Activated CD4-positive, alpha-beta T cell treated with anti-CD3 and anti-CD28 coated beads, Interleukin-2, Interleukin-4, amounts not matched to agents 100 ng/mL and 50 ng/mL, durations not matched to agents 16 hours and 8 hours (primary cell): ENCODE measurements at places on chromosomes 5 and 9.

- no peak for DNase-seq
Measured at GRCh38 chr5:134447815-134448520, 36.3 kb upstream of the CDKN2AIPNL start.

DNA sequence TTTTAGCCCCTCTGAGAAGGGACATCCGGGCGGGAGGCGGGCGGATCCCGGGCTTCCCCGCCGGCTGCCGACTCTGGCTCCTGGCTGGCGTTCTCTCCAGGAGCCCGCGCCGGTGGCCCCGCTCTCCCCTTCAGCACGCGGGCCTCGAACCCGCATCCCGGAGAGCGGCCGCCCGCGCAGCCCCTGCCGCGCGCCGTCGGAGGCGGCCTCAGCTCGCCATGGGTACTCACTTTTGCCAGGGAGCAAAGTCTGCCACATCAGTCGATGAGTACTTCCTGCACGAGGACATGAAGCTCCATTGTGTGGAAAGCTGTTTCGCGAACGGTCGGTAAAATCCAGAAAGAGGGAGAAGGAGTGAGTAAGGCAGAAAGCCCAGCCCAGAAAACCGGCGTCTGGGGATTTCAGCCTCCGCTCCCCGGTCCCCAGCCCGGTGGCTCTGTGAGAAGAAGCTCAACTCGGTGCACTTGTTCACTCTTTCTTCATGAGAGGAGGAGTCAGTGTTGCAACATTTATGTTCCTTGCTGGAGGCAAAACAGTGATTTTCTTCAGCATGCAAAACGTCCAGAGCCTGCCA is at the start of gene PRLR:
PRLR (minus strand) TSS at position 450 of the 574 bp plus-strand sequence. CDS start 140,867 bp downstream, outside the sequence.
- DNase-seq: no peak

DNA sequence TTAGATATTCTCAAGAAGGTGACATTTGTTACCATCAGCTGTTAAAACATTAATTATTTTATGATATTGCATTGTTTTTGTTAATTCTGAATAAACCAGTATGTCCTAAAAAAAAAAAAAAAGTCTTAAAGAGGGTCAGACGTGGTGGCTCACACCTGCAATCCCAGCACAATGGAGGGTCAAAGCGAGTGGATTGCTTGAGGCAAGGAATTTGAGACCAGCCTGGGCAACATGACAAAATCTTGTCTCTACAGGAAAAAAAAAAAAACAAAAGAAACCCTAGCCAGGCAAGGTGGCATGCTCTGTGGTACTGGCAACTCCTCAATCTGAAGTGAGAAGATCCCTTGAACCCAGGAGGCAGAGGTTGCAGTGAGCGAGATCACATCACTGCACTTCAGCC is 46.8 kb downstream of the CYLC2 start:
- no peak for DNase-seq

DNA sequence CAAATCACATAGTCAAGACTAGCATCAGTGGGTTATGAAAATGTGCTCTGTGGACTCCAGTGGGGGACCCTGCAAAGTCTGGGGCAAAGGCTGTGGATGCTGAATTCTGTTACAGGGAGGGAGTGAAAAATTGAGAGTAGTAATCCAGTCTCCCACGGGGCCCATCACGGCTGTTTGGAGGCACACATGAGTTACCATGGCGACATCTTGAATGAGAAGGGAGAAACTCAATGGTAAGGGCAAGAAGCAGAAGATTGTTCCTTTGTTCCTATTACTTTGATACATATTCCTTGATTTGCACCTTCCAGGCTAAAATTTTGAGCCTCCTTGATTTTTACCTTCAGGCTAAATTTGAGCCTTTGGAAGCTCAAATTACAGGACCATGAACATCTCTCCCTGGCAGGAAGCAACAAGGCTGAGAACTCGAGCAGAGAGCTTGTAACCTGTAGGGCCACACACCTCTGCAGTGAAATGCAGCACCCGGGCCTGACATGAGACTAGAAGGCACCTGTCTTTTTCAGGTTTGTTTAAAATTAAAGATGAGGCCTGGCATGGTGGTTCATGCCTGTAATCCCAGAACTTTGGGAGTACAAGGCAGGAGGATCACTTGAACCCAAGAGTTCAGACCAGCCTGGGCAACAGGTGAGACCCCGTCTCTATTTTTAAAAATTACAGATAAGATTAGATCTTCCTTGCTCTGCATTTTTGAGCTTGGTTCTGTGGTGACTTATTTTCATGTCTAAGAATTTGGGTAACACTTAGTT is 31.0 kb upstream of the ZFR start:
- no peak for DNase-seq

DNA sequence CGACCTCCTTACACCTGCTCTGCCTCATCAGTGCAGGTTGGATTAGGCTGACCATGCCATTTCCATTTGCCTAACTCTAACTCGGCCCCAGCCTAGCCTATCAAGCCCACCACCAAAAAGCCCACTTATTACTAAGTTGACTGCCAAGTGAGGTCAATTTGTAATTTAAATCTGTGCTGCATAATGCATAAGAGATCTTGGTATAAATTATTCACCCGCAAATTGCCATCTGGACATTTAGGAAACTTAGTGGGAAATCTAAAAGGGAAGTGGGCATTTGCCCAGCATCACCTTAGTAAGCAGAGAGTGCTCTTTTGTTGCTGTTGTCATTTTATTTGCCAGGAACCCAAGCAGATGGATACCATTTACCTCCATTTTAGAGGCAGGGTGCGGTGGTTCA is 143.0 kb downstream of the SPOCK1 start:
- no peak for DNase-seq

DNA sequence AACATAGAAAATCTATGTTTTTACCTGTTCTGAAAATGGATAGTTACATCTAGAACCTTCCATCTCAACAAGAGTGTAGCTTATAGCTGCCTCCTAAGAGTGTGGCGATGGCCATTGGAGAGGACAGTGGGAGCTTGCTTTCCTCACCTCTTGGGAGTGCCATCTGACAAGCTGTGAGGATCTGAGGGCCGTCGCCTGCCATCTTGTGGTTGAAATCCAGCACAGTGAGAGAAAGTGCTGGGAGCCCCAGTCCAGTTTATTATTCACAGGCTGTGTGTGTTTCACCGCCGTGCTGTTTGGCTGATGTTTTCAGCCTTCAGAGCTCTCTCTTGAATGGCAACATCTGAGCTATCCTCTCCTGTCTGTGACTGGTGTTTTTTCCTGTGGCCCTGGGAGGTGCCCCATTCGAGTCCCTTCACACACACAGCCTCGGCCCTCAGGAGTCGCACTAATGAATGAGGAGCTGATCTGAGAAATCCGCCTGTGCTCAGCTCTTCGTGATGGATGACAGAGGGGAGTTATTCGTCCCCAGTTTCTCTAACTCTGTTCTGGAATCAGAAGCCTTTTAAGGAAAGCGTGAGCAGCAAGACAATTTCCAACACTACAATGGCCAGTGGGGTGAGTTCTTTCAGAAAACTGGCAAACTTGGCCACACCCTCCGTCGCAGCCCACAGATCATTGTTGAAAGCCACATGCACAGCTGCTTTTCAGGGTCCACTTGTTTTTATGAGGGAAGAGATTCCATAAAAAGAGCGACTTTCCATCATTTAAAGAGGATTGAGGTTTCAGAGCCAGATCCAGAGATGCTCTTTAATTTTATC is 170.3 kb downstream of the PDZD2 start:
- DNase-seq: peak; percentile 6

DNA sequence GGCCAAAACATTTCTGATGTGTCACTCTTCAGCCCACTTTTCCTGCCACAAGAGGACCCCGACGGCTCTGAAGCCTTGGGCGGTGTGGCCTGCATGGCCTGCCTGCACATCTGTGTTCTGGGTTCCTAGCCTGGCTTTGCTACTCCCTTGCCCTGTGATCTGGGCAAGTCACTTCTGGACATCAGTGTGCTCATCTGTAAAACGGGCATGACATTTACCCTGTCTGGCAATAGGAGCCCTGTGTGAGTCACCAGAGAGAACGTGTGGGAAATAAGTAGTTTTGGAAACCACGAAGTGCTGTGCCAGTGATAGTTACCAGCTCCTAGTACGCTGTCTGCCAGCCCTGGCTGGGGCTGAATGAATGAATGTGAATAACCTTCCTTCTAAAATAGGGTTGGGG is 90.8 kb downstream of the MACROH2A1 start:
- DNase-seq: no peak

DNA sequence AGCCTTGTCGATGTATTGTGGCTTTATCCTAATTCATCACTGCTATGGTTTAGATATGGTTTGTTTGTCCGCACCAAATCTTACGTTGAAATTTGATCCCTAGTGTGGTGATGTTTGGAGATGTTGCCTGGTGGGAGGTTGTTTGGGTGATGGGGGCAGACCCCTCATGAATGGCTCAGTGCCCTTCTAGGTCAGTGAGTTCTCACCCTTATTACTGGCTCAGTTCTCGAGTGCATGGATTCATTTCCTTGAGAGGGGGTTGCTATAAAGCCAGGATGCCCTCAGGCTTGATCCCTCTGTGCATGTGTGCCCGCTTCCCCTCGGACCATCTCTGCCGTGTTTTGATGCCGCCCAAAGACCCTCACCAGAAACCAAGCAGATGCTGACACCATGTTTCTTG is 114.4 kb downstream of the CHSY3 start:
- no peak for DNase-seq

GRCh38 chr5:71887680-71888079 is 168.6 kb downstream of the CARTPT start:
- DNase-seq: peak; percentile 69

DNA sequence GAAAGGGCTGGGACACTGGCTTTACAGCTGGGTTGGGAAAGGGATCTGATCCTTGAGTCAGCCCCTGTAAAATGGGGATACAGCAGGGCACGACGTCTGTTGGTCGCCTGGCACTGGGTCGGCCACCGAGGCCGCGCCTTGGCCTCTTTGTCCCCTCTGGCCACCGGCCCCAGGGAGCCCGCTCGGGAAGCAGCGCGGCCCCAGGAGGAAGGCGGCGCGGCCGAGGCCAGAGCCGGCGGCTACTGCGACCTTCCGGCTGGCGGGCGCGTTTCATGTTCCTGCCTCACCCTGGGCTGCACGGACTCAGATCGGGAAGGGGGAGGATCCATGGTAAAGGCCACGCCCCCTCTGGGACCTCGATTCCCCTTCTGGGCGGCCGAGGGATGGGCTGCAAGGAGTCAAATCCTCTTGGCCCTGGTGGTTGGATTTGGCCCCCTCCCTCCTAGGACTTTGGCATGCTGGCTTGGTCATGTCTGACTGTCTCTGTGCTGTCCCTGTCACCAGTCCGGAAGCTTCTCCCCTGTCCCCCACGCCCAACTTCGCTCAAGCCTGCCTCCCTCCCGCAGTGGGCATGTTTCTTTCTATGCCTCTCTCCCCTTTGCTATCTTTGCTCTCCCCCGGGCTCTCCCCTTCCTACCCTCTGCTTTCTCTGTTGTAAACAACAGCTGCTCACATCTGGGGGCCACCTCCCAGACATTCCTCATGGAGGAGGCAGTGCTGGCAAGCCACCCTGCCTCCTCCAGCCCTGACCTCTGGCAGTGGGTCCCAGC is 25.8 kb downstream of the FPGS start:
- DNase-seq: no peak

DNA sequence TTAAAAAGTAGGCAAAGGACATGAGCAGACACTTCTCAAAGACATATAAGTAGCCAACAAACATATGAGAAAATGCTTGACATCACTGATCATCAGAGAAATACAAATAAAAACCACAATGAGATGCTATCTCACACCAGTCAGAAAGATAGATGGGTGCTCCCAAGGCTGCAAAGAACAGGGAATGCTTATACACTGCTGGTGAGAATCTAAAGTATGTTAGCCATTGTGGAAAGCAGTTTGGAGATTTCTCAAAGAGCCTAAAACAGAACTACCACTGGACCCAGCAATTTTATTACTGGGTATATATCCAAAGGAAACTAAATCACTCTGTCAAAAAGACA is 154.2 kb downstream of the NDUFS4 start:
- no peak for DNase-seq

DNA sequence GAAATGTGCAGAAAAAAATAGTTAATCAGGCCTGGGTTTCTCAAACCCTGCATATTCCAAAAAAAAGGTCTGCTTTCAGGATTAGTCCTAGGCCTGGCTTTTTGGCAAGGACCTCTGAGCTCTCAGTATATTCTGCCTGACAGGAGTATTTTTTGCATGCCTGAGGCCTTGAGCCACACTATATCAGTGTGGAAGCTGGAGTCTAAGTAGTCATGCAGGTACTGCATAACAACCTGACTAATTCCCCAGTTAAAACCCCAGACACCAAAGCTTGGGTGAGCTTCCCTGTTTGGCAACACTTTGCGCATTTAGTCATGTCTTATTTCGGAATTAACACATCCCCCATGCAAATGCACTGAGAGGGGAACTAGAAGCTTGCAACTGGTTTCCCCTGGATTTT is 359.5 kb downstream of the CETN3 start:
- DNase-seq: no peak

DNA sequence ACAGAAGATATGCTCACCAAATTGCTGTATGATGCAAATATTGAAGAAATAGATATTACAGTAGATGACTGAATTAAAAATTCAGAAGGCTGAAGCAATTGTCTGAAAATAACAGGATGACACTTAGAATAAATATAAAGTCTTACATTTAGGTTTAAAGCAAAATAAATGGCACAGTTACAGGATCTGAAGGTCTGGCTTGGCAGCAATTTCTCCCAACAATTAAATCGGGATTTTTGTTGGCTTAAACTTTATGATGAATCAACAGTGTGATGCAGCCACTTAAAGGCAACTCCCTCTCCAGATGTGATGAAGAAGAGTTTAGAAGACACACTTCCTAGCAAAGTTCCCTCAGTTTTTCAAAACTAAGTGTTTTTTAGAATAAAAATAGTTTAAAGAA is 80.5 kb downstream of the NREP start:
- no peak for DNase-seq

GRCh38 chr9:18847576-18848275 is 185.3 kb downstream of the SAXO1 start:
- DNase-seq: no peak

GRCh38 chr5:173592050-173592669 is 24.3 kb downstream of the BOD1 start:
- peak; percentile 24 for DNase-seq

DNA sequence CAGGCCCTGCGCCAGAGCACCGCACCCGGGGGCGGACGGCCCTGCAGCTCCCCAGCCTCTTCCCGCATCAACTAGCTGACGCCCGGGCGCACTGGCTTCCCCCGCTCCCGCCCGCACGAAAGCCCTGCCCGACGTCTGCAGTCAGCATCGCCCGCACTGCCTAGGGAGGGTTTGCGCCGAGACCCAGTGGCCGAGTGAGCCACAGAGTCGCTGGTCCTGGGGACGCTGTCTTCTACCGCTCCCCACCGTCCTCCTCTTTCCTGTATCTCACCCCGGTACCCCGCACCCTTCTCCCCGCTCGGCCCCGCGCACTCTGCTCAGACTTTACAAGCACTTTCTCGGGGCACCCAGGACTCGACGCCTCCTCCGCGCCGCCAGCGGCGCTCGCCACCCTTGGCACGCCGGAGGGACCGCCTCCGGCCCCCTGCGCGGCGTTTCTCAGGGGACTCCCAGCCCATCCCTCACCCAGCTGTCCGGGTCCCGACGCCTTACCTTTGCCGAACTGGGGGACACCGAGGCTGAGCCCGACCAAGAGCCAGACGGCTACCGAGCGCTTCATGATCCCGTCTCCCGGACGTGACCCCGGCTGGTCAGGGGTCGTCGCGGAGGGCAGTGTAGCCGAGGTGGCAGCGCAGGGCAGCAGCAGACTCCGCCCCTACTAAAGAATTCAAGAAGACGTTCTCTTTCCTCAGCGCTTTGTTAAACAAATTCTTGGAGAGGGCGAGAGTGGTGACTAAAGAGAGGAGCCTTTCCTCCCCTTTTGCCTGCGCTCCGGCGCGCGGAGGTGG is 670 bp downstream of the EDIL3 start:
- DNase-seq: no peak
